Calu3 (cell line): ENCODE measurements at places on chromosomes 16 and 17.
A peak's percentile ranks its signal among the peaks of the same experiment; 100 is the strongest.

DNA sequence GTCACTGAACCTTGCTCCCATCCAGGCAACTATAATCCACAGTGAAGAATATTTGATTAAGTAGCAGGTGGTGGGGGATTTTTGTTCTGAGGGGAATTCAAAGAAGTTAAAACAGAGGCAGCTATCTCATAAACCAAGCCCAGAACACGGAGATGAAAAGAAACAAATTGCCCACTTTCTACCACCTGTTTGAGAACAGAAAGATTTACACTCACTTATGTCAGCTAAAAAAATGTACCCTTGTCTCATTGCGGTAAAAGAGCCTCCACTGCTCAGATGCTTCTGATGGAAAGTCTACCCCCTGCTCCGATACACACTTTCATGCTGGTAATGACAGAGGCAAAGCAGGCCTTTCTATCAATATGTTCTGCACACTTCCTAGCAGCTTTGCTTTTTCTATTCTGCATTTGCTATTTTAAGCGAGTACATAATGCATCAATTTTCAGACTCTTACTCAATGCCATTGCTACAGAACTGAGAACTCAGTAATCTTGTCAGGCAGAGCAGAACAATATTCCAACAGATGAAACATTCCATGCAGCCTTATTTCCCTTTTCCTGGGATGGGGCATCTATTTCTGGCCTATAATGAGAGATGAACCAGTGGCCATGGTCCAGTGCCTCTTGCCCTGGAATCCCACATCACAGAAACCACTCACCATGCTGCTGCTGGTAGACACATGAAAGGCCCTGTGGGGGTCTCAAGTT, 29.0 kb downstream of the CDK5R1 start:
- no peak for DNase-seq

DNA sequence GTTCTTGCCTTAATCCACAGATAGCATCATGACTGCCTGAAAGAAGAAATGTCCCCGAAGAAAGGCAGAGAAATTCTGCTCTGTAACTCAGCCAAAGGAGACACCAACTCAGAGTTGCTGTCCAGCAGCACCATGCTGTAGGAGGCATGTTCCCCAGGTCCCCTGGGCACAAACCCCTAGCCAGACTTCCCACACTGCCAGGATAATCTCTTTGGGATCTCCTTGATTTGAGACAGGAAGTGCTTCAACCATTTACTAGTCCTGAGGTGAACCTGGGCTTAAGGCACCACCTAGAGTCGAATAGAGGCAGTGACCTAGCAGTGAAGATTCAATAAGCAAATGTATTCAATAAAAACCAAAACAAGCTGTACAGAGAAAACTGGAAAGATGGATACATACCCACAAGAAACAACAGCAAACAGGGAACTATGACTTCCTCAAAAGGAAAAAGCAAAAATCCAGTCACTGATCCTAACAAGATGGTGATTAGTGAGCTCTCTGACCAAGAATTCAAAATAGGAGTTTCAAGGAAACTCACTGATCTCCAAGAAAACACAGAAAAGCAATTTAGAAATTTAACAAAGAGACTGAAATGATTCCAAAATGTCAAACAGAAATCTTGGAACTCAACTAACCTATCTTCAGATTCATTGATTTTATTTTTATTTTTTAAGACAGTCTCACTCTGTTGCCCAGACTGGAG, 5.7 kb downstream of the OR4D2 start:
- DNase-seq, result peak; percentile 15

GRCh38 chr16:50615891-50616290, 65.2 kb downstream of the SNX20 start:
- DNase-seq, result no peak

GRCh38 chr16:68128577-68129305, 43.6 kb downstream of the NFATC3 start:
- no peak for DNase-seq

GRCh38 chr16:85157813-85158742, 45.8 kb upstream of the CIBAR2 start:
- DNase-seq, result no peak

- DNase-seq, result no peak
These were observed 3.8 kb downstream of the MARF1 start for GRCh38 chr16:15639061-15639568.

DNA sequence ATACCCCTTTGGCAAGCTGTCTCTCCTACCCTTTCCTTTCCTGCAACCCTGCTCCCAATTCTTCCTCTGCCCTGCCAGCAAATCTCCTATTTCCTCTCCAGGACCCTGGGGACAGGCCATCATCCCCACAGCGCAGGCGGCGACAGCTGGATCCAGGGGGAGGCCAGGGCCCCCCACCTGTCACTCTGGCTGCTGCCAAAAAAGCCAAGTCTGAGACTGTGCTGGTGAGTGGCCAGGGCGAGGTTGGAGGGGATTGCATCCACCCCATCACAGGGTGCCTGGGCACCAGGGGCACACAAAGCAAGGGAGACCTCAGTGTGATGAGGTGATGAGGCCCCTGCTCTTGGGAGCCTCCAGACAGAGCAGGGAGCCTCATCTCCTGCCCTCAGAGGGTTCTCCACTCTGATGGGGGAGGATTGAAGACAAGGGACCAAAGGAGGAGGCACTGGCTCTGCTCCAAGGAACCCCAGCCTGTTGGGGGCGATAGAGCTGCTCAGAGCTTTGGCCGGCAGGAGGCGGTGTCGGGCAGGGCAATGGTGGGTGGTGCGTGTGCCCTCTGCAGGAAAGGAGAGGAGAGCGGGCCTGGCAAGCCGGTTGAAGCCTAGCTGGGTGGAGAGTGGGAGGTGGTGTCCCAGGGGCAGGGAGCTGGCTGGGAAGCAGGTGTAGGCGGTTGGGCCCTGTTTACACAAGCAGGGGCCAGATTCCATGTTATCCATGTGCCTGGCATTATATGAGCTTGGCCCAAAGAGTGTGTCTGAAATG, 15.6 kb upstream of the PDK2 start:
- peak; percentile 86 for DNase-seq

GRCh38 chr16:54936201-54936978, 5.7 kb downstream of the IRX5 start:
- DNase-seq, result no peak

- DNase-seq, result no peak
These were observed 23.0 kb upstream of the ZNF750 start for GRCh38 chr17:82862737-82863382.

- no peak for DNase-seq
These were observed 13.2 kb downstream of the NAGPA start for GRCh38 chr16:5020551-5020950.

- no peak for DNase-seq
These were observed 684.7 kb downstream of the MAF start for GRCh38 chr16:78915811-78916345.

- DNase-seq, result no peak
These were observed 434.1 kb downstream of the CDH11 start for GRCh38 chr16:64687786-64688185.

- DNase-seq, result peak; percentile 23
These were observed 43.7 kb downstream of the NCOR1 start for GRCh38 chr17:16171613-16172012.

- DNase-seq, result no peak
These were observed 178.9 kb downstream of the COPRS start for GRCh38 chr17:31680126-31680525.

- DNase-seq, result no peak
These were observed 20.9 kb downstream of the AKTIP start for GRCh38 chr16:53482123-53482522.

- no peak for DNase-seq
These were observed 300.6 kb downstream of the SEC14L1 start for GRCh38 chr17:77441130-77441920.

- no peak for DNase-seq
These were observed 45.0 kb downstream of the SCNN1G start for GRCh38 chr16:23227529-23227928.

DNA sequence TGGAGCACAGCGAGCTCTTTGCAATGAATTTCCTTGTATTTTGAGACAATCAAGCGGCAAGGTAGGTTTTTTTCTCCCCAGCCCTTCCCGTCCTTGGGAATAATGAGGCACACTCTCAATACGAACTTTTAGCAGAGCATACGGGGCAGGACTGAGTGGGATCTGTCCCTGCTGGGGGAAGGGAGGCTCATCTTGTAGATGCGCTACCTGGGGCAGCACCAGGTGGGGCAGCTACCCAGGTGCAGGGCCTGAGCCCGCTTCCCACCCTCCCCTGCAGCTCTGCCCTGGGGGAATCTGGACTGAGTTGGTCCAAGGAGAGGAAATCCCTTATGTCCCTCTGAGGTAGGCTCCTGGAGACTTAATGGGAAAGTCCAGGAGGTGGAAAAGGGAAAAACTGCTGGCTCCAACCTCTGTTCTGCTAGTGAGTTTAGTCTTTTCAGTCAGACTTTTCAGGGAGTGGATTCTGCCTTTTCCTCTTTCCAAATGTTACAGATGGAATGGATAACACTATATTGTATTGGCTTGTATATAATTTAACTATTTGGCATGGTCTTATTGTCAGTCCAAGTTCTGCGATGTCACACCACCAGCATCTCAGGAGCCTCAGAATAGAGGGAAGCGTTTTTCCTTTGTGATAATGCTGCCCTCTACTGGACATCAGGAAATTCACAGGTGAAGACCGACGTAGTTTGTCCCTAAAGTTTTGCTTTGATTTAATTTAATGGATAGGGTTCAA, 9.6 kb upstream of the CES1 start:
- DNase-seq, result peak; percentile 47

DNA sequence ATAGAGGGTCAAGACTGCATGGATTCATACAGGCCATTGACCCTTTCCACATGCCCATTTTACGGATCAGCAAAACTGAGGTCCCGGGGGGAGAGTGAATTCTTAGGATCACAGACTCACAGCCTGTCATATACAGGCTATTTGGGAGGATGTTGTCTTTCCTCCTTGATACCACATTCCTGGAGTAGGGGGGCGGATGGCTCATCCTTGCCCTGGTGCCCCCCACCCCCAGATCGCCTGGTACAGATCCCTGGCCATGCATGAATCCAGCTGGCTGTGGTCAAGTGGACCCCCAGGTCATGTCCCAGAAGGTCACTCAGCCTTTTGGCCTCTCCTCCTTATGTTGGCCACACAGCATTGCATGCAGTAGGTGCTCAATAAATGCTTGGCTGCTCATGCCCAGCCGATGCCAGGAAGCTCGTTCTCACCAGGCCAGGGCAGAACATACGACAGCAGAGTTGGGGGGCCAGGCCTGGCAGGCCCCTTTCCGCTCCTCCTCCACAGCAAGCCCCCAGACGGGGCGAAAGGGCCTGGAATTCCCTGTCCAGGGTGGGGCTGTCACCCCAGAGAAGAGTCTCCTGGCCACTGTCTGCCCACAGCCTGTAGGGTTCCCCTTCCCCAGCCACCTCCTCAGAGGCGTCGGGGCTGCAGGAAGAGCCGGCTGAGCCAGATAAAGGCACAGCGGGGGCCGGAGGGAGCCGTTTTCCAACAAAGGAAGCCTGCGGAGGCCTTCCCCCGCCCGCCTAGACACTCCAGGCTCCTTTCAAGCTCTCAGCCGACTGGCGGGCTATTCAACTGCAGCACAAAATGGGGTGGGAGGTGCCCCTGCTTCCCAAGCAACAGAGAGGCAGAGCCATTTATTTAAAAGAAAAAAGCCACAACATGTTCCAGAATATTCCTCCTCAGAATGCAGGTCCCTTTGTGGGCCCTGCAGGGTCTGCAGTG, 215.7 kb upstream of the CIBAR2 start:
- no peak for DNase-seq

DNA sequence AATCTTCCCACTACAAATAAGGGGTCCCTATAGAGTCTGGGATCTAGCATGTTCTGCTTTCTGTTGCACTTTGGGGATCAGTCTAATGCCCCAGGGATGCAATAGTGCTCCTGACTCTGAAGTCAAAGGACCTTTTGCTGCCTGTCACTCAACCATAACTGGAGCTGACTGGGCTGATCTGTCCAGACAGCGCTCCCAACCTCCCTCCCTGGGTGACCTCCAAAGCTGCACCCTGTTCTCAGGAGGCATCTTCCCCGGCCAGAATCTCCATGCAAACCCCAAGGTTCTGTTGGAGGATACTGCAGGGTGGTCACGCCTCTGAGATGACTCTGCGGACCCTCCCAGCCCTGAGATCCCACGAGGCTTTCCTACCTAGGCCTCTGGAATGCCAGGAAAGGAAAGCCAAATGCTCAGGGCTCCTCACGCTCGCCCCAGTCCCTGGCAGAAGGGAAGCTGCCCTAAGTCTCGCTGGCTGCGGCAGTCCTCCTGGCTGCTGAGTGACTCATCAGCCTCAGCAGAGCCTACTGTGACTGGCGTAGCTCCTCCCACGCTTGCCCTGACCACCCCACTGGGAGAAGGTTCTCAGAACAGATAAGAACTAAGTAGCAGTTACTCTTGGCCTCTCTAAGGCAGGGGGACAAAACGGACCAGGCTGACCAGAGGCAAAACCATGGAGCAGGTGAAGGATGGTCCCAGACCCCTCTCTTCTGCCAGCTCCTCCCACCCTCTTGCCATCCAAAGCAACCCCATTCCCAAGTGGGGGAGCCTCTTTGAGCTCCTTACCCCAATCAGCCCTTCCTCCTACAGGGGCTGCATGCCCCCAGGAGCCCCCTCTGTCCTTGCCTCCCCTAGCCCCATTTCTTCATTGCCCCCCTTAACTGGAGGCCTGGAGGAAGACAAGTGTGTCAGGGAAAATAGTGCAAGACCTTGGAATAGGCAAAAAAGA, 124.1 kb upstream of the TNRC6C start:
- peak; percentile 80 for DNase-seq

- no peak for DNase-seq
These were observed 4.3 kb downstream of the EVI2B start for GRCh38 chr17:31309556-31309955.

GRCh38 chr17:28912938-28913333, 10.1 kb upstream of the DHRS13 start:
- DNase-seq, result no peak

DNA sequence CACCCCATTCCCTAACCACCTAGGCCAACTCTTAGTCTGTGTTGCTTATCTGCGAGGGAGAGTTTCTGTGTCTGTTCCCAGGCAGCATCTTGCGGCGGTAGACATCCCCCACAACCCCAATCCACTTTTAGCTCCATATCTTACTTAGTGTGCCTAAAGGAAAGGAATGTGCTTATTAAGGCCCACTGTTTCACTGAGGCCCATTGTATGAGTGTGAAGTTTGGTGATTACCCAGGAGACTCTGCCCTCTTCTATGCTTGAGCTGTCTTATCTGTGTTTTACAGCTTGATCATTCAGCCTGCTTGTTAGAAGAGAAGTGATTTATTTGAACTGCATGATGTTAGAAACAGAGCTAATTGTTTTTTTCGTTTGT, 10.3 kb upstream of the MLYCD start:
- no peak for DNase-seq

- DNase-seq, result peak; percentile 99
These were observed 11.0 kb downstream of the HEXIM2 start for GRCh38 chr17:45172541-45173286.

- DNase-seq, result no peak
These were observed 16.3 kb upstream of the WFIKKN2 start for GRCh38 chr17:50818921-50819657.
